ENCODE measurements at places on chromosomes 1 and 21.
A peak's percentile ranks its signal among the peaks of the same experiment; 100 is the strongest.

DNA sequence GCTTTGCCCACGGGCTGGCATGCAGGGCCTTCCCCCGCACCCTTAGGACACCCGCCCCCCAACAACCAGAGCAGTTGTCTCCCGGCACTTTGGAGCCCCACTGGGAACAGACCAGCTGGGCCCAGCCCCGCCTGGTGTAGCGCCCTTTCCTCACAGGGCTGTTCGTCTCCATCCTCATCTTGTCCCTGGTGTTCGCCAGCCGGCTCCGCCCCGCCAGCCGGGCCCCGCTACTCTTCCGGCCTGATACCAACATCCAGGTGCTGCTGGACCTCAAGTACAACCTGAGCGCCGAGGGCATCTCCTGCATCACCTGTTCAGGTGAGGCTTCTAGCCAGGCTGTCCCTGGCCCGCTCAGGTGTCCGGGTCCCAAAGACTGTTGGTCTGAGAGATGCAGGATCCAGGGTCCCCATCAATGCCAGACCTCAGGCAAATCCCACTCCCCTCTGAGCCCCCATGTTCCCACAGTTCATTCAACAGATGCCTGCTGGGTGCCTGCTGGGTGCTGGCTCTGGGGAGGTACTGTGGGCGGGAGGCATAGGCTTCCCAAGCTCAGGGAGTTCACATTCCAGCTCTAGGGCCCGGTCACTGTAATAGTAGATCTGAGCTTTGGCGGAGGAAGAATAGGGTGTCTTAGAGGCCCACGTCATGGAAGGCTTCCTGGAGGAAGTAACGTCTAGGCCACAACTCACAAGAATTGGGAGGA is 41.7 kb downstream of the DISP3 start:
- DNase-seq: peak; percentile 90

GRCh38 chr1:38217316-38217715 is 170.7 kb upstream of the POU3F1 start:
- no peak for DNase-seq

- DNase-seq: no peak
Measured at GRCh38 chr1:176617881-176618280, 154.9 kb downstream of the PAPPA2 start.

GRCh38 chr1:9427388-9427787 is 111.9 kb upstream of the SLC25A33 start:
- no peak for DNase-seq

DNA sequence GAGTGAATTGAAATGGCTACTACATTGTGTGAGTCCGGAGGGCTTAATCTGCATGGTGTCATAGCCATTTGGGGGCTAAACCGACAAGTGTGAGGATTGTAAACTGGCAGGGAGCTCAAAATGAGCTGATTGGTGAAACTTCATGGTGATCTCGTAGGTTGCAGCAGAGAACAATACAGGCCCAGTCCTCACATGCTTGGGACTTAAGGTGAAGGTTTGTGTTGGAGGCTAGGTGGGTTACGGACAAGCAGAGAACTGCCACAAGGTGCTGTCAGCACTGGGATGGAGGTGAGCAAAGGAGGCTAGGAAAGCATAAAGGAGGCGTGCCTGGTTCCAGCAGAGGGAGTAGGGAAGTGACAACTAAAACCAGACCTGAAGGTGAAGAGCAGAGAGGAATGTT is 9.4 kb downstream of the PGM1 start:
- DNase-seq: no peak

GRCh38 chr1:227944931-227945890 is 2.5 kb downstream of the WNT9A start:
- DNase-seq: peak; percentile 84
